ENCODE measurements at places on chromosomes 6 and 20.

DNA sequence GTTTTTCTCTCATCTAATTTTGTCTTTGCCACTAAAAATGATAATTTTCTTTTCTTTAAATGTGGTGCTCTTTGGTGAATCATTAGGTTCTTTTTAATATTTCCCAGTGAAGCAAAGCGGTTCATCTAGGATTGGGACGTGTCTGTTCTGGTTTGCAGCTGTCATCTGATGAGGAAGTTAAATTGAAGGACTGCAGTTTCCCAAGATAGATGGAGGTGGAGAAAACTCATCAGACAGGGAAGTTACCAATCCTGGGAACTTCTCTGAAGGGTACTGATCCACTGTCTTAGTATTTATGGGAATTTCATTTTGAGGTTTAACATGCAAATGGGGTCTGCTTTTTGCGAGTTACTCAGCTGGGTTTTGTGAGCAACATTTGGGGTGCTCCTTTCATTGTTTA, 2.4 kb upstream of the AARS2 start:
- no peak for DNase-seq

DNA sequence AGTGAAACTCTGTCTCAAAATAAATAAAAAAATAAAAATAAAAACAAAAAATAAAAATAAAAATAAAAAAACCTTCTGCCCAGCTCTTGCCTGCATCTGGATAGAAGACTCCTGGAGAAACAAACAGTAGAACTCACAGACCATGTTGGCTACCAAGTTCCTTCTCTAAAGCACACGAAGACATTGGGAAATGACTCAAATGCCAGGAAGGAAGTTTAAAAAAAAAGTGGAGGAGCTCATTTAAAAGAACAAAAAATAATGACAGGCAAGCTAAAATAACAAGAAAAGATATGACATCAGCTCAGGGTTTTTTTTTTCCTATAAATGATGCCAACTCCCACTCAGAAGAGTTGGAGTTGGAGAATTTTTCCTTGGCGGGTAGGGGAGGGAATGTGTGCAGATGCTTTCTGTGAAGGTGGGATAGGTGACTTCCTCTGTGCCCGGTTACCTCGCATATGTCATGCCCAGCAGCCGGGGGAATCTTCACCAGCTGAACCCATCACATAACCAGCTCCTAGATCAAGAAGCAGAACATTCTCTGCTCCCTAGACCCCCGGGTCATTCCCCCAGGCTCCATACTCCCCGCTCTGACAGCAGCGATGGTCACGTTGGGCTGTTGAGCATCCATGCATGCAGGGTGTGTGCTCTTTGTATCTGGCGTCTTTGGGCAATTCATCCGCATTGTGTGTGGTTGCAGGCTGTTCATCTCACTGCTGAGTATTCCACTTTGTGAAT, 17.3 kb upstream of the CD93 start:
- DNase-seq = peak; percentile 48

DNA sequence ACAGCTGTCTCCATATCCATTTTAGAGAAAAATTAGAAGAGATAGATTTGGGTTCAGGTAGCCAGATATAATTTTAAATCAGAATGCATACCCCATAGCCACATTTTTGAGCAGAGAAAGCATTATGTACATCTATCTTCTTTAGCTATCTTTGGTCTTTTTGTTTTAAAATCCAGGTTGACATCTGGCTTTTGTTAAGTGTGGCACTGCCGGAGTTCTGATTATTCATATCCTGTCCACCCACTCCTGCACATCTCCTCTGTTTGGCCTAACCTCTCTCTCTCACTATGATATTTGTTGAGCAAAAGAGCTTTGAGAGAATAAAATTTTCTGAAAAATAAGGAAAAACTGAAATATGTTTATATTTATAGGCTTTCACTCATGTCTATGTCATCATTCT, 189.7 kb downstream of the PACRG start:
- no peak for DNase-seq

- no peak for DNase-seq
These were observed 951.6 kb downstream of the TFAP2A start for GRCh38 chr6:9463311-9463710.

GRCh38 chr6:130377915-130378314, 12.1 kb downstream of the TMEM200A start:
- DNase-seq = no peak

GRCh38 chr6:169883316-169883715, 131.9 kb downstream of the ERMARD start:
- no peak for DNase-seq

DNA sequence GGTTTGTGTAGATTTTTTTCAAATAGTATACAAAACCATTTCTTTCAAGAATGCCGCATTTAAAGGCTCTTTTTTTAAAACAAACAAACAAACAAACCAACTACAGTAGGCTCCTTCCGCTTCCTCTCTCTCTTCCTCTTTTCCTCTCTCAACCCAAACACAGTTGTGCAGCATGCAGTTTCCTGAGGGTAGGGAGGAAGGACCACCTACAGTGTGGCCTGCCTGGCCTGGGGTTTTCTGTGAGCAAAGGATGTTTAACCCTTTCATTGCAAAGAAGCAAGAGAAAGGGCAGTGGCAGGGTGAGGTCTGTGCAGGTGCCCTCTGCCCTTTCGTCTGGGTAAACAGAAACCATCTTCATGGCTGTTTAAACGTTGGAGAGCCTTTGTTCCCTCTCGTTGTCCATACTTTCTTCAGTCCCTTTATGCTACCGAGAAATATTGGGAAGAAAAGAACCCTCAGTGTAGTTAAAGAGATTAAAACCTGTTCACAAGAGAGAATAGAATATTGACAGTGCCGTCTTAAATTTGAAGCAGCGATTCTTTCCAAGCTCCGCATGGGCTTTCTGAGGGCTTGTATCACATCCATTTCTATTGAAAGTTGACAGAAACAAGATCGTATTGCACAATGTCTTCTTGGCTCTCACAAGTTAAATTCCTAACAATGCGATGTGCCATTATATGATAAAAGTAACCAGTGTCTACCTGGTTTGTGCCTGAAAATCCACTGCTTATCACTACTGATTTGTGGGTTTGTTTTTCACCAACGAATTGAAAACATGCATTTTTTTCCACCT, 215.5 kb upstream of the SNX9 start:
- no peak for DNase-seq

DNA sequence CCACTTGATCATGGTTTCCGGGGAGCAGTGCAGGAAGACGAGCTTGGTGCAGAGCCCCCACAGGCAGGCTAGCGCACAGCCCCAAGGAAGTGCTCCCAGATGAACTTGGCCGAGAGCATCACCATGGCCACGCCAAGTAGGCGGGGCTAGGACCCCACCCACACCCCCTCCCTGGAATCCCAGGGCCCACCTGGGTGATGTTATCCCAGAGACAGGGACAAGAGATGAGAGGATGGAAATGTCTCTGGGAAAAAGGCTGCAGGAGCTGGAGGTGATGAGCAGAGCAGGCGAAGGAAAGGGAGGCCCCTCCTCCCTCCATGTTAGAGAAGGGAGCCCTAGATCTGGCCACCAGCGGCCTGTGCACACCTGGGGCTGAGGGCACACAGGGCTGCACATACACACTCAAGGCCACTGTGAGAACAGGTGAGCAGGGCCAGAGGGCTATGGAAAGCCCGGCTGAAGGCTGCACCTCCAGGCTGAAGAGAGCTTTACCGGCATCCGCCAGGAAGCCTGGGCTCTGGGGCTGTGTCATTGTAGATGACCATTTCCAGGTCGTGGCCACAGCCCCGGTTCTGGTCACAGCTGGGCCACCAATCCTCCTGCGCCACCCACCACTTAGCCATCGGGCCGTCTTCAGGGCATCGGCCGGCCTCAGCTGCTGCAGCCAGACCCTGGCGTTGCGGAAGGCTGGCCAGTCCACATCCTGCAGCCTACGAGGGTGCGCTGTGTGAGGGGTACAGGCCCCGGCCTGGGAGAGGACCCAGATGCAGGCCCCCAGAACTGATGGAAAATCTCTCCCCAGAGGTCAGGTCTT, 24.9 kb downstream of the NPEPL1 start:
- peak; percentile 52 for DNase-seq

- DNase-seq = peak; percentile 8
These were observed 659.0 kb downstream of the EPM2A start for GRCh38 chr6:145076115-145076841.

DNA sequence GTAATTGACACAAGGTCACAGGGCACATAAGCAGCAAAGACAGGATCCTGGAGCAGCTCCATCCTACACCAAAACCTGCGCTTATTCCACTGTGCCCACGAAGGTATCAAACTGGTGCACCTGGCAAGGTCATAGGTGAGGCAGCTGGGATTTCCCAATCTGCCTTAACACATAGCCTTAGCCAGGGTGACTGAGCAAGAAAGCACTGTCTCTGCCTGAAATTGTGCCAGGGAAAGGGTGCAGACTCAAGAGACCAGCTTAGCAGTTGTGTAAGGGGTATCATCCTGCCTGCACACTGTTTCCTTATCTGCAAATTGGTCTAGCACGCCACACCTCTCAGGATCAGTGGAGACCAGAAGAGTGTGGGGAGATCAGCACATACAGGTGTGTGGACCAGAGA, 82.8 kb downstream of the MAFB start:
- no peak for DNase-seq

DNA sequence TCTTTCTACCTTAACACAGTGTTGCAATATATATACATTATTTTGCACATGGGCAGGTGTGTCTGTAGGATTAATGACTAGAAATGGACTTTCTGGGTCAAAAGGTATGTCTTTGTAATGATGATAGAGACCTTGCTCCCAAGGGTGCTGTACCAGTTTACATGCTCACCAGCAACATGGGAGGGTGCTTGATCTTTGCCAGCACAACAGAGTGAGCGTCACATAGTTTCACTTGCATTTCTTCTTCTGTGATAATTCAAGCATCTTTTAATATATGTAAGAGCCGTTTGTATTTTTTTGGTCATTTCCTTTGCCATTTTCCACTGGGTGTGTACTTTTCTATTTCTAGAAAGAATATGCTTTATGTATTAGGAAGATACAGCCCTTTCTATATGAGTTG, 23.6 kb upstream of the B4GALT5 start:
- DNase-seq = no peak

- DNase-seq = no peak
These were observed 26.9 kb upstream of the PPP1R3G start for GRCh38 chr6:5058254-5058653.
